ENCODE measurements at places on chromosomes 4 and X.

- DNase-seq = peak; percentile 14
Measured at GRCh38 chrX:24838629-24839028, 144.9 kb downstream of the POLA1 start.

DNA sequence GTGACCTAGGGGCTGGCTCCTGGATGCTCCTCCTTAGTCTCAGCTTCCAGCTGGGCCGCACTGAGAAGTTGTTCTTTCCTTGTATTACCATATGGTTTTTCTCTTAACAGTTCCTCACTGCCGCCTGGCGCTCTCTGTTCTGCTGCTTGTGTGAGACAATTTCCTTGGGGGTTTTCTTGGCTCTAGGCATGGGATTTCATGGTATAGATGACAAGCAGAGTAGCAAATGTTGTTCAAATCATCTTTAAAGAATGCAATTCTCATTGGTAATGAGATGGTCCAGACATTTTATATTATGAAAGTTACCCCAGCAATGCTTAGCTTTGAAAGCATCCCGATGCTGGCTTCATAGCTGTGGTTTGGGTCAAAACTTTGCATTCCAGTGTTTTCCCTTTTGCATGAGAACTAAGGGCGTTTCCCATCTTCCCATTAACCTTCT, 37.6 kb downstream of the SEPTIN11 start:
- no peak for DNase-seq

DNA sequence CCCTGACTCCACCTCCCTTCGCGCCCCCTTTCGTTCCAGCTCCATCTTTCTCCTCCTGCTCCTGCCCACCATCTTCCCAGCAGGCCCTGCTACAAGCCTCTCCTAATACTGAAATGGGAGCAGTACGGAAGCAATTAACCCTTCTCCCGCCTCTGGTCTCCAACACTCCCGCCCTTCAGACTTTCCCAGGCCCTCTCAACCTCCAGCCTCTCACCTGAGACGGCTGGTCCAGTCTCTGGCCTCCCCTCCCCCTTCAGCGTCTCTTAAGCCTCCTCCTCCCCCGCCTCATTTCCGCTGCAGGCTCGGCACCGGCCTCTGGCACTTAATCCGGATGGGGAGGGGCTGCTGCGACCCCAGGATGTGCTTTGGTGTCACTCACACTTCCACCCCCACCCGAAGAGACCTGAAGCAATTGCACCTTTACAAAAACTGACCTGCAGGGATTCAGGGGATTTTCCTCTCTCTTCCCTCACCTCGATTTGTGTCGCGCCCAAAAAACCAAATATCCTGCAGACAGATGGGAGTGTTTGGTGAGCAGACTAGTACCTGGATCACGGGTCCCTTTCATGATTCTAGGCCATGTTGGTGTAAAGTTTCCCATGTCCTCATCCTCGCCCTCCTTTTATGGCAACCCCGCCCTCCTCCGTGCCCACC, 657 bp downstream of the TCEAL8 start:
- no peak for DNase-seq

DNA sequence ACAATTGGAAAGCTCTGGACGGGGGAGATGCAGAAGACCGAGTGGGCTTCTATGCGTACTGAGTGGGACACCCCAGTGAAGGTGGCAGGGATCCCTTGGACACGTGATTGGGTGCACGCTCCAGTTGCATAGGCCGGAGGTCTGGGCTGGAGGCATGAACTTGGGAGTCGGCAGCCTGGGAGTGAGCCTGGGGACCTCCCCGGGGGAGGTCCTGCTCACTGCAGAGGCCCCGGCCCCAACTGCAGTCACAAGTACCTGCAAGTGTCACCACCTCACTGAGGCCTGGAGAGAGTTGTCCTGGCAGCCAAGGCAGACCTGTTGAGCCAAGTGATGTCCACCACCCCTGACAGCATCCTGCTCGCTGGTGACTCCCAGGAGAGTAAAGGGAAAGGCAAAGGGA, 49.3 kb upstream of the HMX1 start:
- no peak for DNase-seq

DNA sequence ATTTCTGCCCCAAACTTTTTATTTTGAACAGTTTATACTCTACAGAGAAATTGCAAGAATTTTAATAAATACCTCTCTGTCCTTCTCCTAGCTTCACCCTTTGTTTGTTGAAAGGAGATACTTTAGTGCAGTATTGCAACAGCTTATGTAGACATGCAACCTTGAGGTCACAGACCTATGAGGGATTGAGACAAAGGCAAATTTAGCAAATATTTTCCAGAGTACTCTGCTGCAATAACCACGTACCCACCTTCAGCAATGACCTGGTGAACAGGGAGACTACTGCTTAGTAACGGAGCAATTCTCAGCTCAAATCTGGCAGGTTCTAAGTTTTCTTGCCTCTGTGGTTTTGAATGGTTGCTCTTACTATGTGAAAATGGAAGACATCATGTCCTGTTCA, 13.2 kb downstream of the FGA start:
- no peak for DNase-seq

DNA sequence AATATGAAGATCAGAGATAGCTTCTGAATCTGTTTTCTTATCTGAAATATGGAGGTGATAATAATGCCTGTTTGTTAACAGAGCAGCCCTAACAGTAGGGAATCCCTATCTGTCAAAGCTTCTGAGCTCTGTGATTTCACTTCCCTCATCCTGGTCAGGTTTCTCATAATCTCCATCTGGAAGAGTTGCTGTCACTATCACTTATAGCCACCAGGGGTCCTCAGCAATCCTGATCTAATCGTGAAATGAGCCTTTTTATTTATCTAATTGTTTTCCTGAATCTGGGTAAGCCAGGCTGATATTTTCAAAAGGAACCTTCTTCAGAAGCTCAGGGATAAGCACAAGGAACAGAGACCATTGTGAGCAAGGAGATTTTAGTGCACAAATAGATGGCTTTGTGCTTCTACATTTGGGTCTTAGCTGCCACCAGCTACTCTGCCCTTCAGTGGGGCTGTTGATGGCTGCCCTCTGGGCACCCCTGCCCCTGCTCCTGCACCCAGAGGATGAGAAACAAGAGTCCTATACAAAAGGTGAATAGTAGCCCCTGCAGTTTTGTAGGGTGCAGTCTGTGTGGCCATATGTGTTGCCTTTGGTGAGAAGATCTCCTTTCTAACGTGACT, 196.4 kb upstream of the RADX start:
- peak; percentile 0 for DNase-seq

DNA sequence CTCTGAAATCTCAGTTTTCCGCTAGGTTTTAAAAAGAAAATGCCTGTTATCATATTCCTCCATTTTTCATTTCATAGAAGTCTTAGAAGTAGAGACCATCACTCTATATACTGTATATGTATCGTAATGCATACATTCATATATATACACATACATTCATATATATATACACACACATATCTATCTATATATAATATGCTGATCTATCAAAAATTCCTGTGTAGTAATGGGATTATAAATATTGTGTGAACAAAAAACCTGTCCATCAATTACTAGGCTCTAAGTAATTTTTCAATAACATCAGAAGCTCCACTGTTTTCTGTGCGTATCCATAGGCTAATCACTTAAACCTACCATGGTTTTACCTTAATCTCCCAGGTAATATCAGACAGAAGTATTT, 150.2 kb downstream of the DCHS2 start:
- DNase-seq = no peak
